ENCODE measurements at places on chromosomes 7 and 10. TPM values are rescaled to one million over a fixed set of nuclear protein-coding genes. Genes with fewer than 3 reads are reported as not detected.

- DNase-seq: no peak
Observed at GRCh38 chr10:127943336-127943910, 36.5 kb downstream of the PTPRE start.

Gene IFIT2
- total RNA-seq: 1.2 TPM

DNA sequence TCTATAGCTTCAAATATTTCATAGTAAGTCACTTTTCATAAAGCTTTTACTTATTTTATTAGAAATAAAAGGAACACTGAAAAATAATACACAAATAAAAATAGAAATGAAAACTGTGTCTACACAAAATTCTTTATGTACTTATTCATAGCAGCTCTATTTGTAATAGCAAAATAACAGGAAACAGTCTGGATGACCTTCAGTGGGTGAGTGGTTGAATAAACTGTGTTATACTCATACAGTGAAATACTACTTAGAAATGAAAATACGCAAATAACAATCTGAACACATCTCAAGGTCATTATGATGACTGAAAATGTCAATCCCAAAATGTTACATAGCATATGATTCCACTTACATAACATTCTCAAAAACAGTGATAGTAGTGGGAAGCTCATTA, 138.7 kb upstream of the PCLO start:
- no peak for DNase-seq

Gene COMMD3
- total RNA-seq: 35.6 TPM

GRCh38 chr10:61452151-61452651, 980 bp downstream of the TMEM26 start:
- DNase-seq: no peak

Gene RTKN2
- 4.0 TPM for total RNA-seq

Gene SPDYE6
- not detected for total RNA-seq

GRCh38 chr7:104296900-104297299, 31.5 kb upstream of the LHFPL3 start:
- DNase-seq: no peak

GRCh38 chr10:52678611-52679010, 94.0 kb downstream of the MBL2 start:
- DNase-seq: no peak

All from NCI-H460 (cell line).